ENCODE measurements at places on chromosomes 5 and 9.

DNA sequence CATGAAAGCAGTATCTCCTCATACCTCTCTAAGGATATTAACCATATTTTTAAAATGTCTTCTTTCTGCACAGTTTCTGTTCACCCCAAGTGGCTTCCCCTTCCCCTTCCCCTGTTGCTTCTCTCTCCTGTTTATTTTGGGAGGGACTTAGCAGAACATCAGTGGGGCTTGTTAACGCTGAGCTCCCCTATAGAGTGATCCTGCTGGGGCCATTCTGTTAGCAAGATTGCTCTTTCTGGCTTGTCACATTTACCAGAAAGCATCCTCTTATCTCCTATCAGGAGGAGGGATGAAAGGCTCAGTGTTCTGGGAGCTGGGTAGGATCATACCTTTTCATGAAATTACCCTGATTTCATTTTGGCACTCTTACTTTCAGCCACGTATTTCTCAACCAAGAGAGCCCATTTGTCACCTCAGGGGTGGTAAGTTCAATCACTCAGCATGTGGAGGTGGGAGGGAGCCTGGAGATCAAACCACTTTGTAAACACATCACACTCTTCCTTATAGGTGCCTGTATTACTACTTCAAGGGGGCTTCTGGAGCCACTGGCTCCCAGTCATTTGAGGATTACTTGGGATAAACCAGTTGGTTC lies 16.7 kb downstream of the NXNL2 start:
- no peak for DNase-seq

GRCh38 chr9:5563886-5564285 lies 53.6 kb downstream of the PDCD1LG2 start:
- DNase-seq = no peak

GRCh38 chr5:178304016-178304415 lies 71.4 kb upstream of the PHYKPL start:
- DNase-seq = no peak

GRCh38 chr9:137719194-137719593 lies 100.4 kb downstream of the EHMT1 start:
- DNase-seq = no peak

DNA sequence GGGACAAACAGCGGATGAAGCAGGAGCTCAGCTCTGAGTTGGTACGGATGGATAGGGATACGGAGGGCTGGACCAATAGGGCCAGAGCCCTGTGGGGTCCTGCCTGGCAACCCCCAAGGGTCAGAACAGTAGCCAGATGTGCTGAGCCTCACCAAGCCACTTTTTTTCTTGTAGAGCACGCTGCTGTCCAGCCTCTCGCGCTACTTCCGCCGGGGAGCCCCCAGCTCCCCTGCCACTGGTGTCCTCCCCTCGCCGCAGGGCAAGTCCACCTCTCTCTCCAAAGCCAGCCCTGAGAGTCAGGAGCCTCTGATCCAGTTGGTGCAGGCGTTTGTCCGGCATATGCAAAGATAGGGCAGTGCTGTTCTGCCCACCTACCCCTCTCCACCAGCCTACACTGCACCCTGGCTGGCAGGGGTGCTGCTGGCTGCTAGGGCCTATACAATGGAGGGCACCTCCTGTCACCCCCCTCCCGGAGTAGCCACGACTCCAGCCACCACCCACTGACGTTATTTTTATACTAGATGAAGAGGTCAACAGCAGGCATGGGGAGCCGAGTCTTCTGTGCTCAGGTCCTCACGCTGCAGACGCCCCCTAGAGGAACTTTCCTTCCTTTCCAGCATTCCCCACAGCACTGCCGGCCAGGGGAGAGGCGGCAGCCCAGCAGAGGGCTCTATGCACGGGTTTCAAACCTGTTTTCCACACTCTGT lies 21.6 kb downstream of the SH3GLB2 start:
- DNase-seq = no peak
